HL-60 (cell line): ENCODE measurements at places on chromosomes 6 and 20.
A peak's percentile ranks its signal among the peaks of the same experiment; 100 is the strongest.

- DNase-seq: no peak
These were observed 3.7 kb downstream of the MOCS1 start for GRCh38 chr6:39930540-39930939.

GRCh38 chr6:29483735-29484134 lies 4.0 kb downstream of the MAS1L start:
- DNase-seq: no peak

DNA sequence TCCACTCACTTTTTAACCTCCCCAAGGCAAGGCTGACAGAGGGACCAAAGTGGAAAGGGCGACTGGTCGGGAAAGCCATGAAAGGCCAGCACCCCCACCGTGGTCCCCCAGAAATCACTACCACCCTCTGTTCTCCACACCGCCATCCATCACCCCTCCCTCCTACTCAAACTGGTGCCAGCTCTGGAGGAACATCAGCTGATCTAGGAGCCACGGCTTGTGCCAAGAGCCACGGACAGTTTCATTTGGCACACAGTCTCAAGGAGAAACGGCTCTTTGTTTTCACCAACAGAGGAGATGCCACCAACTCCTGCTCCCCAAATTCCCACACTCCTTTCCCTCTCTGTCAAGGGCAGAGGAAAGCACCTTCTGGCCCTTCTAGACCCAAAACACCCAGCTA lies 26.0 kb downstream of the TBC1D7 start:
- DNase-seq: no peak

- DNase-seq: peak; percentile 93
These were observed 90.0 kb upstream of the IFNGR1 start for GRCh38 chr6:137309078-137309762.

- no peak for DNase-seq
These were observed 85.4 kb downstream of the SLX4IP start for GRCh38 chr20:10520528-10520927.

DNA sequence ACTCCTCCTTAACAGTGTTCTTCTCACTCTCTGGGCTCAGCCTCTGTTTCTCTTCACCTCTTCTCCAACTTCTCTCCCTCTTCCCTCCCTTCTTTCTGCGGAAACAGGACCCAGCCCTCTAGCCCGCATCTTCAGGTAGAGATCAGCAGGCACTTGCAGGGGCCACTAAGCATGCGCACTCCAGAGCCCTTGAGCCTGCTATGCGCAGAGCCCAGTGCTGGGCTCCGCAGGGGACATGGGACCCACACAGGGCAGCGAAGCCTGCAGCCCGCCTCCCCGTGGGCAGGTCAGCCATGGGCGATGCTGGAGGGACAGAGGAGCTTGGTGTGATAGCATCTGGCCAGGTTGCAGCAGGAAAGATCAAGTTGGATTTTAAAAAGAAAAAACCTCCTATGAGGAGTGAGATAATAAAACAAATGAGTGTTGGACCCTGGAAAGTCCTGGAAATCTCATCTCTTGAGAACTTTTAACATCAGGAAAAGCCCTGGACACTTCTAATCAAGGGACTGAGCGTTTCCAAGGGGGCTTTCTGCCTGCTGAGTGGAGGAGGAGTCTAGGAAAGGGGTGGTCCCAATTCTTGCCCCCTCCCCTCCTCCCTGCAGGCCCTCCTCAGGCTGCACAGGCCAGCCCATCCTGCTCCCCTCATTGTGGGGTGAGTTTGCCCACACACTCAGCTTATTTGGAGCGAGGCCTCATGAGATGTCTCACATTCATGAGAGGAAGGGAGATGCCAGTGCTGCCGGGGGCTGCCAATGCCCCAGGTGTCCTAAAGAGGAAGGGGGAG lies 71.9 kb downstream of the MDGA1 start:
- no peak for DNase-seq

DNA sequence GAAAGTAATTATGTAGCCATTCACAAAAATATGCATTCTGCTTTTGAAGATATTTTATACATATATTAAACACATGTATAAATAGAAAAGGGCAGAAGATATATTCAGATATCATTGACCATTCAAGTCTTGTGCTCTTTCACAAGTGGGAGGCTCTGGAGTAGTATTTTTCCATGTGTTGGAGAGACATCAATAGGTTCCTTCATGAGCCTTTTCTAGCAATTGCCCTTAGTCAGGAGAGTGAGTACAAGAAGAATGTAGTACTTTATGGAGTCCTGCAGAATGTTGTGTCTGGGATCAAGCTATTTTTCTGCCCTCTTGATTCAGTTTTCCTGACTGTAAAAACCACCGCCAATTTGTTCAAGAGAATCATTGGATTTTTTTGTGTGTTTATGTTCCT lies 117.9 kb downstream of the LRRC1 start:
- DNase-seq: no peak

GRCh38 chr6:87791982-87792381 lies 89.9 kb upstream of the AKIRIN2 start:
- DNase-seq: no peak

GRCh38 chr20:57736738-57737347 lies 27.0 kb upstream of the PMEPA1 start:
- no peak for DNase-seq

DNA sequence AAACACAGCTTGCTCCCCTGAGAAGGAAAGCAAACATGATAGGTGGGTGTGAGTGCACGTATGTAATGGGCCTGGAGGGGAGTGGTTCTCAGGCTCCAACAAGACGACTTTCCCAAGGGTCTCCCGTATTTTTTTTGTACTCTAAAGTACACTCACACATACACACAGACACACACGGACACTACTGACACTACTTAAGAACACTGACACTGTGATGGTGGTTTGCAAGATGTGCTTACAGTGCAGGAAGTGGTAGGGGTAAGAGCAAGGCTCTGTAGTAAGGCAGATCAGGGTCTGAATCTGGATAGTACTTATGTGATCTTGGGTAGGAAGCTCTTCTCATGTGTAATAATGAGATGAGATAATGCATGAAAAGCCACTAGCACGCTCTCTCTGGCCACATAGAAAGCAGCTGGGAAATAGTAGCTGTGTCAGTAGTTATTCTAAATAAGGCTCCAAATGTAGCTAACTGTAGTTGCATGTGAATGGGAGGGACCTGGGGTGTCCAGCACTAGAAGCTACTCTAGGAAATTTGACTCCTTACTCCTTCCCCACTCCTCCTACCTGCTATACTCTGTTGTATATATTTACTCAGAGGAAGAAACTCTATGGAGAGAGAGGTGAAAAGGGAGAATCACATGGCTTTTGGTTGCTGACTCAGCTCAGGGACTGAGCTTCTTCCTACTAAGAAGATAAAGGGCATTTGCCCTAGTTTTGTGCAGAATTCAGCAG lies 8.4 kb upstream of the ZBTB24 start:
- DNase-seq: no peak

DNA sequence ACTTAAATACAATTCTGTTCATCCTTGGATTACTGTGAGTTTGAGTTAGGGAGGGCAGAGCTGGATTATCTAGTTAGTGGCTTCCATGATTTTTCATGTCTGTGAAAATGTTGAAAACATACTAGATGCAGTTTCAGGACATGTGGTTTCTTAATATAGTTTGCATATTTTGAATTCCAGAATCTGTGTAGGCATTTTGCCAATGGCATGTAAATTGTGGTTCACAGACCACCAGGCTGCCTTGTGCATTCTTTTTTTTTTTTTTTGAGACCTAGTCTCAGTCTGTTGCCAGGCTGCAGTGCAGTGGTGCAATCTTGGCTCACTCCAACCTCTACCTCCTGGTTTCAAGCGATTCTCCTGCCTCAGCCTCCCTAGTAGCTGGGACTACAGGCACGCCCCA lies 42.8 kb downstream of the CDC5L start:
- no peak for DNase-seq

DNA sequence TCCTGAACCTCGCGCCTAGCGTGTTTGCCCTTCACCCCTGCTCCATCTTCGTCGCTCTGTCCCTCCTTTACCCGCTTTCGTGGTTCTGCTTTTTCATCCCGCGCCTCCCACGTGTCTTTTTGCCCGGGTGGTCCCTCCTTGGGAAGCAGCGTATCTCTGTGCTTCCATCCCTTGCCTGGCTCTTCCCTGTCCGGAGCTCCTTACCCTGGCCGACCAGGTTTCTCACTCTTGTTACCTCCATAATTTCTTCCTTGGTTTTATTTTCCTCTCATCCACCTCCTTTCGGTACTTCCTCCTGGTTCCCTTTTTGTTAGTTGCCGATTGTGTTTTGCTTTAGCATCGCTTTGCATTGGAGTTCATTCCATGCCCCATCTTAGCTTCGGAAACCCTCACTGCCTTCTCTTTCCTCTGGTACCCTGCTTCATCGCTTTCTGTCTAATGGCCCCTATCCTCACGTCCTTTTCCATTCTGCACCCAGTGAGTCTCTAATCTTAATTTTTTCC lies 735 bp downstream of the FAM135A start:
- no peak for DNase-seq

GRCh38 chr20:47489448-47489872 lies 12.2 kb upstream of the NCOA3 start:
- peak; percentile 66 for DNase-seq

DNA sequence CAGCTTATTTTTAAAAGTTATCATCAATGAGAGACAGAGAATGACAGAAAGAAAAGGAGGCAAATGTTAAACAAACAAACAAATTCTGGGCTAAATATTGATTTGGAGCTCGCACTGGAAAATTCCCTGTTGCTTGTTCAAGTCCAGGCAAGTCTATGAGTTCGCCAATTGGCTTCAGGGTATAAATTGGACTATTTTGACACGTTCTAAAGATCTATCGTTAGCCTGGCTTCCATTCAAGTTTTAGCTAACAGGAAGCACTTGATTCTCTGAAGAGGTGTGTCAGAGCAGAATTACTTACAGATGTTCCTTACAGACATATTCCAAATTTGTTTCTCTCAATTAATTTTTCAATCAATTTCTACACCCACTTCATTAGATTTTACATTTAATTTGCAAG lies 15.8 kb upstream of the RFPL4B start:
- DNase-seq: no peak

DNA sequence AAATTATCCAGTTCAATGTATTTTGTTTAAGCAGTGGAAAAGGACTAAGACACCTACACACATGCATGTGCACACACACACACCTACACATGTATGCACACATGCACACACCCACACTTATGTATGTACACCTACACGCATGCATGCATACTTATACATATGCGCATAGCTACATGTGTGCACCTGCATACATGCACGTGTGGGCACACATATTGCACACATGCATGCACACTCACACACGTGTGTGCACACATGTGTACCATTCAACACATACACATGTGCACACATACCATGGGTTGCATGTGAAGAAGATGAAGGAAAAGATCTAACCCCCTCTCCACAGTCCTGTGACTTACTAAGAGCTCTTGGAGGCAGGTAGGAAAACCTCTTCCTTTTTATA lies 122.0 kb upstream of the MAFB start:
- DNase-seq: no peak

- DNase-seq: no peak
These were observed 239.2 kb downstream of the TPBG start for GRCh38 chr6:82602776-82603175.

DNA sequence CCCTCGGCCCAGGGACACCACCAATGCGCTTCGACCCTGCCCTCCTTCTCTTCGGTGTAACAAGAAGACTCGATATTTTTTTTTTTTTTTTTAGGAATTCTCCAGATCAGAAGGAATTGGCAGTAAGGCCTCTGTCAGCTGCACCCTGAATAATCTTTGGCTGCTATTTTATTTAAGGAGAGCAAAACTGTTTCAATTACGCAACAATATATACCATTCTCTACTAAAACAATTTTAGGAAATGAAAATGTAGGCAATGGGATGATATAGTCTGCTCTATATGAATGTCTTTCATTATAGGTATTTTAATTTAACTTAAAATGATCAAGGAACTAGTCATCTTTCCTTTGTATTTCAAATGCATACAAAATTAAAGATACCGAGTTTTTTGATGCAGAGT lies 13.3 kb downstream of the ZCCHC3 start:
- DNase-seq: no peak

- DNase-seq: no peak
These were observed 318.0 kb downstream of the GRIK2 start for GRCh38 chr6:101711518-101711917.

DNA sequence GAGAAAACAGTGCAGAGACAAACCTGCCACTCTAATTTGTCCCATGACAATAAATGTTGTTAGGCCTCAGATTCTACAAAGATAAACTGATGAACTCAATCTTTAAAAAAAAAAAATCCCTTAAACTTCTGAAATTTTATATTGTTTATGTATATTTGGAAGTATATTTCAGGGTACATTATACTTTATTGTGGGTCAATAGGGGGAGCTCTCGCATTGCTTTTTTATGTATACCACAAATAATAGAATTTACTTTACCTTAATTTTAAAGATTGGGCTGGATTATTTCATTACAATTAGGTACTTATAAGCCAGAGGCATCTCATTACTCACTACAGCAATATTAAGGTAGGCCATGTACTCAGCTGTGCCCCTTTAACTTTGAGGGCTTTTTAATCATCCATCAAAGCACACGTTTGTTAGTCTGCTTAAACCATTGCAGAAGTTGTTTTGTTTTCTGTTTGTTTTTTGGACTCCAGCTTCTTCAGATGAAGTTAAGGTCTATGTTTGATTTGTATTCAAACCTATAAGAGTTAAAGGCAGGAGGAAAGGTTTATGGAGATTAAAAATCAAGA lies 56.3 kb upstream of the EYA4 start:
- DNase-seq: no peak

GRCh38 chr20:32574296-32575226 lies 10.6 kb downstream of the NOL4L start:
- DNase-seq: peak; percentile 75

DNA sequence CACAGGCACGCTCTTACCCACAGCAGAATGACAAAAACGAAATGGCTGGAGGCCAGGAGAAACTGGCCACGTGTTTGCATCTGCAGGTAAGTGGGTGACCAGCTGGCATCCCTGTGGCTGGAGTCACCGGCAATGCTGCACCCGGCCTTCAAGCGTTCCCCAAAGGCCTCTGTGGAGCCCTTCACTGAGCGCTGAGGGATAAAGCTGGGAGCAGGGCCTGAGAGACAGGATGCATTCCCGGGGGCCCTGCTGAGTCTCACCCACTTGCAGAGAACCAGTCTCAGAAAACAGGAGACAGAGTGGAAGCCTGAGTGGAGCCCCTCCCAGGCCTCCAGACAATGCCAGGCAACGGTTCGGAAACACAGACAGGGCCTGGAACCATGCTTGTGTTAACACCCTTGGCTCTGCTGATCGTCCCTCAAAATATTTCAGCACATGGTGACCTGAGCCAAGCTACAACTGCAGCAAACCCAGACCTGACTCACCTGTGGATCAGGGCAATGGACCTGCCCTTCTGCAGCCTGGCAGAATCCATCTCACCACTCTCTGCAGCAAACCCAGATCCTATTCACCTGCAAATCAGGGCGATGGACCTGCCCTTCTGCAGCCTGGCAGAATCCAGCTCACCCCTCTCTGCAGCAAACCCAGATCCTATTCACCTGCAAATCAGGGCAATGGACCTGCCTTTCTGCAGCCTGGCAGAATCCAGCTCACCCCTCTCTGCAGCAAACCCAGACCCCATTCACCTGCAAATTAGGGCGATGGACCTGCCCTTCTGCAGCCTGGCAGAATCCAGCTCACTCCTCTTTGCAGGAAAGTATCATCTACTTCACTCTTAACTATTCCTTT lies 39.8 kb downstream of the TBXT start:
- no peak for DNase-seq

- no peak for DNase-seq
These were observed 89.6 kb upstream of the HMGCLL1 start for GRCh38 chr6:55668591-55668990.

GRCh38 chr20:53592992-53593465 lies 610 bp downstream of the ZNF217 start:
- DNase-seq: no peak

GRCh38 chr20:44309763-44310663 lies 989 bp downstream of the FITM2 start:
- no peak for DNase-seq
